Fibroblast of lung (primary cell): ENCODE measurements at places on chromosomes 2 and 18. TPM values are rescaled to one million over a fixed set of nuclear protein-coding genes. Genes with fewer than 3 reads are reported as not detected.

DNA sequence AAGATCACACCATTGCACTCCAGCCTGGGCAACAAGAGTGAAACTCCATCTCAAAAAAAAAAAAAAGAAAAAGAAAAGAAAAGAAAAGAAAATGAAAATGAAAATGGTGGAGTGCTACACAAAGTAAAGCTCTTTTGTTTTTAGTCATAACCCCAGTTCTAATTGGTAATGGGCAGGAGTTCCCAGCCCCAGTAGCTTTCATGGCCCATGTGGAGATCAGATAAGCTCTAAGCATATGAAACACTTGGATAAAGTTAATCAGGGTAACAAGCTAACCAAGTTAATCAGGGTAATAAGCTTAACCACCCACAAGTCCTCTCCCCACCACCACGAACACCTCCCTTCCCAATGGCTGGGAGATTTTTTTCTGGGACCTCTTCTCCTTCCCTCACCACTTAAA, 240.8 kb downstream of the BCL11A start:
- DNase-seq, result no peak

DNA sequence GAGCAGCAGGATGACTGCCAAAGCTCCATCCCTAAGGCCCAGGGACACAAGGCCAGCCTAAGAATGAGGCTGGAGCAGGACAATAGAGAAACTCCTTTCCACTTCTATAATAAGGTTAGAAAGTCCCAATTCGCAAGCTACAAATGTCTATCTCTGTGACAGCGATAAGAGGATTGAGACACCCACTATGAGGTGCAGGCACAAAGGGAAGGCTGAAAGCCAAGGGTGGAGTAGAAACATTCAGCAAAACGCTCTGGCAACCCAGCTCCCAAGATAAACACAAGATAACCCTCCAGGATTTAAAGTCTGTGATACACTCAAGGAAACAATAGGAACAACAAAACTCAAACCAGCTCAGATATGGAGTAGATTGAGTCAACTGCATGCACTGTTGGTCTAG, 418.0 kb upstream of the UBE2E3 start:
- no peak for DNase-seq

DNA sequence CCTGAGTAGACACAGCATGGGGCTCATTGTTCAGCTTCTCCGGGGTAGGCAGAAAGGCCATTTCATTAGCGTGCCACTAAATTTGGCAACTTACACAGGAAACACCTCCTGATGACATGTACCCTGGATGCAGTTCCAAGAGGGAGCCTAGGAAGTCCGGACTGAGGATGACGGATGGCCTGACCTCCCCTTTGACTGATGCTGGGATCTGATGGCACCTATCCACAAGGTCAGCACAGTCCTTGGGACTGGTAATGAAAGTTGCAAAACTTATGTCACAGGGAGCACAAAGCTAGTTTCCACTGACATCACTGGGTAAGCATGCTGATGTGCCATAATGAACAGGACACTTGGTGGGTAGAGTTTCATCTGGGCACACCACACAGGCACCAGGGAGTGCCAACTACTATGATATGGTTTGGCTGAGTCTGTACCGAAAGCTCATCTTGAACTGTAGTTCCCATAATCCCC, 126.7 kb upstream of the ARL4C start:
- no peak for DNase-seq

- DNase-seq, result no peak
These were observed 18.3 kb upstream of the TNS1 start for GRCh38 chr2:218020966-218021535.

Gene CCDC121
- total RNA-seq, result 1.8 and 2.0 TPM in 2 replicates
